ENCODE measurements at places on chromosomes 4 and X. TPM values are rescaled to one million over a fixed set of nuclear protein-coding genes. Genes with fewer than 3 reads are reported as not detected.

GRCh38 chr4:33512397-33512796, 2731.9 kb downstream of the ARAP2 start:
- DNase-seq: no peak

DNA sequence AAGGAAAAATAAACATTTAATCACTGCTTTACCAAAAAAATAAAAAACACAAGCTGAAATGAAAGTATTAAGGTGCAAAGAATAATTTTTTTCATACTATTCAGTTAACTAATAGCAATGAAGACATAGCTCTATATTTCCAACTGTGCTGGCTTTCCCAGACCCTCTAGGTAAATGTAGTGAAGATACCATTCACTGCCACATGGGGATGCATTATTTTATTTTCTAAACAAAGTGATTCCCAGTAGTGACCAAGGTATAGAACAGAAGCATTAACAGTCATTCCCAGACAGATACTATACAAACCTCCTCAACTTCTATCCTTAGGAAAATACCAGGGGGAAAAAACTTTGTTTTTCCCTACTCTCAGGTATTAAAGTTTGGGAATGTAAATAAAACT, 39.4 kb downstream of the ANTXR2 start:
- DNase-seq: no peak

GRCh38 chr4:15898902-15899301, 39.6 kb downstream of the FGFBP1 start:
- DNase-seq: no peak

GRCh38 chr4:85491527-85491926, 16.6 kb downstream of the ARHGAP24 start:
- no peak for DNase-seq

DNA sequence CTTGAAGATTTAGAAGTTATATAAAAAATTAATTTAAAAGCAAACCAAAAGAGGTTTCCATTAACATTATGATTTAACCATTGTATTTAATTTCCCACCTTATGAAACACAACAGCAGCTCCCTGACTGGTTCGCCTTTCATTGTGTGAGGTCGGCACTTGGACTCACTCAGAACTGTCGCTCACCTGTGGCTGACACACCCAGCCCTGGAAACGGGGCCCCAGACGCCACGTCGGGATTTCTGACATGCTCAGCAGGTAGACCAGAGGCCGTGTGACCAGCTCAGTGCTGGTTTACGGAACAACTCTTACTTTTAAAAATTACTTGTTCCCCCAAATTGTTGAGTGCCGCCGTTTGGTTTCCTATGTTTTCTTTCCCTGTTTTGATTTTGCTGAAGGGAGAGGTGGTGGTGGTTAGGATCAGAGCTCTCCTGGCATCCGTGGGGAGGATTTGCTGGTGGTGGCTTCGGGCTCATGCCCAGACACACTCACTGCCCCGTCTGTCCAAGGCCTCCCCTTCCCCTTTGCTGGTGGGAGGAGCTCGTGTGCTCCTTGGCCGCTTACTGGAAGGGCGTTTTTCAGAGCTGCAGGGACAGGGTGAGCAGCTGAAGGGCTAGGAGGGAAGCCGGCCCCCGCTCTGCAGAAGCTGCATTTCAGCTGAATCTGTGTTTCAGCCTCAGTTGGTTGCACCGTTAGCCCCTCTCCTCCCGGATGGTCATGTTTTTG, 59.2 kb downstream of the CPLX1 start:
- DNase-seq: no peak

GRCh38 chr4:130468340-130468739, 1372.4 kb downstream of the C4orf33 start:
- DNase-seq: no peak

GRCh38 chrX:73812256-73812655, 249.3 kb downstream of the CHIC1 start:
- no peak for DNase-seq

- no peak for DNase-seq
Observed at GRCh38 chr4:19382993-19383756, 868.5 kb upstream of the SLIT2 start.

The NXF2B gene
- not detected for total RNA-seq

The SH3D19 gene
- not detected for total RNA-seq

The PNCK gene
- total RNA-seq: not detected

Measured in activated B cell treated with CpG ODN at 0.5 μM for 24 hours (primary cell).